ENCODE measurements at places on chromosomes 1 and 21.

GRCh38 chr1:196680107-196680506 is 28.3 kb downstream of the CFH start:
- DNase-seq, result no peak

- DNase-seq, result no peak
Observed at GRCh38 chr1:41812453-41812852, 106.3 kb downstream of the HIVEP3 start.

DNA sequence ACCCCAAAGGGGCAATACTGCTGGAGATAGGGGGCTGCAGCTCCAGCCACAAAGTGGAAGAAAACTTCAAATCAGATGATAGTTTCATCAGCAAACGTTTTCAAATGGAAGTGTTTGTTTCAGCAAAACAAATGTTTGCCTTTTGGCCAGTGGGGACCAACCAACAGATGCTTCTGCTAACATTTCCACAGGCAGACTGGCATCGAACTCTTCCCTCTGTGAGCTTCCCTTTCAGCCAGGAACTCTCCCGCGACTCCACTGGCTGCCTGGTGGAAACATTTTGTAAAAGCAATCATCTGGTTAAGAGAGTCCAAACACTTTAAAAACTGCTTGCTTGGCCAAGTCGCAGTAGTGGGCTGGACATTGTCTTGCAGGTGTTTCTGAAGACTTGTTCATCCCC is 30.7 kb downstream of the CENPF start:
- DNase-seq, result no peak

- DNase-seq, result no peak
Observed at GRCh38 chr1:58986996-58987767, 203.3 kb upstream of the JUN start.

- no peak for DNase-seq
Observed at GRCh38 chr1:29805896-29806160, 569.5 kb downstream of the PTPRU start.

GRCh38 chr1:232965912-232966217 is 15.5 kb downstream of the NTPCR start:
- DNase-seq, result no peak

GRCh38 chr1:224457782-224458144 is 23.2 kb upstream of the WDR26 start:
- DNase-seq, result no peak

Data from NCI-H1436 treated with DMSO at 0.1 percent for 48 hours (cell line).